ENCODE measurements at places on chromosomes 6 and 20. TPM values are rescaled to one million over a fixed set of nuclear protein-coding genes. Genes with fewer than 3 reads are reported as not detected.

Gene THBD
- total RNA-seq = not detected

Gene NKAPL
- total RNA-seq = not detected

Gene TRERF1
- 7.0 TPM for total RNA-seq

GRCh38 chr20:17825252-17825959 is 125.6 kb downstream of the BANF2 start:
- no peak for DNase-seq

DNA sequence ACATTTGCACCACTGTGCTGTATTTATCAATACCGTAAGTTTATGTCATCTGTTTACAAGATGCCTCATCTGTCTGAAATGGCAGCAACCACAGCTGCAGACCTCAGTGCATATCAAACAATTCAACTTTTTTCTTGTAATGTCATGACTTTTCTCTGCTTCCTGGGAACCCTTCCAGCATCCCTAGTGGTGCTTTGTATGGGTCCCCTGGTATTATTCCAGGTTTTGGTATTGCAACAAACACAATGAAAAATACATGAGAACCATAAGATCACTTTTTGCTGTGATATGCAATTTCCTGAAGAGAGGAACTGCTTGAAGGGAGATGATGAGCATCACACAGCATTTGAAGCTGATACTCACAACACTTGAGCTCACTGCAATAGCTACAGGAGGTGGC is 12.0 kb upstream of the TXNDC5 start:
- no peak for DNase-seq

DNA sequence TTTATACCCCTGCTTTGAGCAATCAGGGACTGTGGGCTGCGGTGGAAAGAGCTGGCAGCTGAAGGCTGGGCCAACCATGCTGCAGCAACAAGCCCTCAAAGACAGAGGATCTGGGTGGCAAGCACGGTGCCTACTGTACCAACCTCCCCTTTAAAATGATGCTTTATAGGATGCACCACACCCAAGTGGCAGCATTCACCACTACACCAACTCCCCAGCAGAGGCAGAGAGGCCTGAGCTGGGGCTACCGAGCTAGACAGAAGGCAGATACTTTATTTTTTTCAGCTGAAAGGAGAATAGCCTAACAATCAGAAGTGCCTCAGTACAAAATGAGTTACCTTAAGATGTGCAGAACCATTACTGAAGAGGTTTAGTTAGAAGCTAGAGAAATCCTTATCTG is 31.4 kb downstream of the KIF16B start:
- no peak for DNase-seq

GRCh38 chr6:43771858-43772680 is 2.1 kb downstream of the VEGFA start:
- no peak for DNase-seq

All from HT1080 (cell line).